Activated B cell treated with CpG ODN at 0.5 μM for 24 hours (primary cell): ENCODE measurements at places on chromosomes 7 and 10. TPM values are rescaled to one million over a fixed set of nuclear protein-coding genes. Genes with fewer than 3 reads are reported as not detected.

DNA sequence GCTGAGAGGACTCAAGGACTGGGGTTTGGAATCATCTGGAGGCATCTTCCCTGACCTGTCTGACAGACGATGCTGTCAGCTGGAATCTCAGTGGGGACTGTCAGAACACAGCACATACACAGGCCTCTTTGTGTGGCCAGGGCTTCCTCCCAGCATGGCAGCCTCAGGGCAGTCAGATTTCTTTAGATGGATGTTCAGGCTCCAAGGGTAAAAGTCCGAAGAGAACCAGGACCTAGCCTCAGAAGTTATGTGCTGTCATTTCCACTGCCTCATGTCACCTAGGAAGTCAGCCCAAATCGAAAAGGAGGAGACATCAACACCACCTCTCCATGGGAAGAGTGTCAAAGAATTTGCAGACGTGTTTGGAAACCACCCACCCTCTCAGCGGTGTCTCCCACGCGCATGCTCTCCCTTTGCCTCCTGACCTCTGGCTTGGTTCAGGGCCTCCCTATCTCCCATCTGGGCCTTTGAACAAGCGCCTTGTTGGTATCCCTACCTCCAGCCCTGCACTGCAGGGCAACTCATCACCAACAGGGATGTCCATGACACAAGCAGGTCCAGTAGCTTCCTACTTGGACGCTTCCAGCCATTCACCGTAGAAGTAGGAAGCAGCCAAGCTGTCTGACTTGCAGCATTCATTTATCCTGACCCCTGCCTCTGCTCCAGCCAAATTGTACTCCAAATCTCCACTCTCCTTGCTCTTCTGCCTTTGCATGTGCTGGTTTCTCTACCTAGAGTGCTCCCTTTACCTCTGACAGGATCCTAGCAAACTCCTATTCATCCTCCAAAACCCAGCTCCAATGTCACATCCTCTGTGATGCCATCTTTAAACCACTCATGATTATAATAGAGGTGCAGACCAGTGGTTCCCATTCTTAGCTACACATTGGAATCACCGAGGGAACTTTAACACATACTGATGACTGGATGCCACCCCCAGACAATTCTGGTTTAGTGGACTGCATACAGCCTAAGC lies 121.6 kb downstream of the OAT start:
- no peak overlapping the region for H3K27ac ChIP-seq
- H3K4me1 ChIP-seq, result no peaks in the 10 kb centered on the region
- DNase-seq, result no peak
- no peaks in the 10 kb centered on the region for H3K36me3 ChIP-seq

GRCh38 chr7:137685433-137686164 lies 161.2 kb downstream of the DGKI start:
- H3K27me3 ChIP-seq, result no peaks in the 10 kb centered on the region
- H3K4me3 ChIP-seq, result no peak overlapping the region
- H3K4me1 ChIP-seq, result no peaks in the 10 kb centered on the region
- H3K36me3 ChIP-seq, result no peaks in the 10 kb centered on the region

DNA sequence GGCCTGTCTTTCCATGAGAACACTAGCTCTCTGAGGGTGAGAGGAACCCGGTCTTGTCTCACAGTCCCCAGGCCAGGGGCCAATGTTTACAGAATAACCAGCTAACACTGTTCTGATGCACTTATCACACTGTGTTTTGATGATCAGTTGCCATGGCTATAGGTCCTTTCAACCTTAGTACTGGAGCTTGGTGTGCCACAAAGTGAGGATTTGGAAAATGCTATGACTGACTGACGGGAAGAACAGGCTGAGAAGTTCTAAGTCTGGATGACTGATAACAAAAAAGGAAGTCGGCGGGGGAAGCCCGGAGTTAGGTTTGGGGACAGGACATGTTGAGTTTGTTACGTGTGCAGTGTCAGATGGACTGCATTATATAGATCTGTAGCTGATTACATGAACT lies 141.8 kb downstream of the CTTNBP2 start:
- H3K27ac ChIP-seq, result no peak overlapping the region
- no peaks in the 10 kb centered on the region for H3K4me1 ChIP-seq
- peaks cover 10% of the 10 kb centered on the region for H3K27me3 ChIP-seq
- no peak for DNase-seq
- no peak overlapping the region for H3K4me3 ChIP-seq

- H3K36me3 ChIP-seq, result peaks cover 33% of the 10 kb centered on the region
- H3K27me3 ChIP-seq, result no peaks in the 10 kb centered on the region
- peaks cover 36% of the 10 kb centered on the region for H3K4me1 ChIP-seq
- DNase-seq, result no peak
- peak overlapping the region; percentile 99 for H3K4me3 ChIP-seq
Measured at GRCh38 chr10:63267414-63268148, 134.5 kb downstream of the NRBF2 start.

DNA sequence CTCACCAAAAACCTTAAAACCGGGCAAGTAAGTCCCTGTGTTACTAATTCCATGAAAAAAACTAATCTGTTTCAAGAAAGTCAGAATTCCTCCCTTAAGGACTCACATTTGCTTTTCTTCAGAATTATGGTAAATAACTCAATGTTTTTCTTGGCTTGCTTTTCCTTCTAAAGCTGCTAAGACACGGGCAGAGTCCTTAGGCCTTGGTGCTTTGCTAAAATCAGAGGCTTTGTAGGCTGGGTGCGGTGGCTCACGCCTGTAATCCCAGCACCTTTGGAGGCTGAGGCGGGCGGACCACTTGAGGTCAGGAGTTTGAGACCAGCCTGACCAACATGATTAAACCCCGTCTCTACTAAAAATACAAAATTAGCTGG lies 32.0 kb downstream of the GNA12 start:
- no peak overlapping the region for H3K4me3 ChIP-seq
- H3K27me3 ChIP-seq, result no peaks in the 10 kb centered on the region
- no peak for DNase-seq
- H3K27ac ChIP-seq, result no peak overlapping the region
- peaks cover 62% of the 10 kb centered on the region for H3K4me1 ChIP-seq

ANKRD2 gene
- not detected in 2 replicates for total RNA-seq

DNA sequence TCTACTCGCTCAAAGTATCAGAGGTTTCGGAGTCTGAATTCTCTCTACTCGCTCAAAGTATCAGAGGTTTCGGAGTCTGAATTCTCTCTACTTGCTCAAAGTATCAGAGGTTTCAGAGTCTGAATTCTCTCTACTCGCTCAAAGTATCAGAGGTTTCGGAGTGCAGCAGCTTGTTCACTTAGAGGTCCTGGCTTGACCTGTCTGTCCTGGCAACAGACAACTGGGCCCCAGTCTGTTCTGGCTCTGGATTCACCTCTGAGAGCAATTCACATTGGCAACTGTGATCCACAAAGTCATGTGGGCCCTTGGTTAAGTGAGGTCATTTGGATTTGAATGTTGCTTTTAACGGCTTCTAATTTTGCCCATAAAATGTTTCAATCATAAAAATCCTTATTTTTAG lies 63.9 kb upstream of the ST8SIA6 start:
- no peak for DNase-seq
- no peaks in the 10 kb centered on the region for H3K27me3 ChIP-seq
- H3K4me1 ChIP-seq, result no peaks in the 10 kb centered on the region
- no peak overlapping the region for H3K27ac ChIP-seq

AGAP3 gene
- 6.5 and 7.4 TPM in 2 replicates for total RNA-seq

CNTNAP2 gene
- total RNA-seq, result 0.84 and 1.3 TPM in 2 replicates

LOXL4 gene
- not detected in 2 replicates for total RNA-seq

OR2A5 gene
- not detected in 2 replicates for total RNA-seq

PRRT4 gene
- total RNA-seq, result 0.10 TPM in 1 of 2 replicates, not detected in the other
